ENCODE measurements at places on chromosomes 1 and 21.

DNA sequence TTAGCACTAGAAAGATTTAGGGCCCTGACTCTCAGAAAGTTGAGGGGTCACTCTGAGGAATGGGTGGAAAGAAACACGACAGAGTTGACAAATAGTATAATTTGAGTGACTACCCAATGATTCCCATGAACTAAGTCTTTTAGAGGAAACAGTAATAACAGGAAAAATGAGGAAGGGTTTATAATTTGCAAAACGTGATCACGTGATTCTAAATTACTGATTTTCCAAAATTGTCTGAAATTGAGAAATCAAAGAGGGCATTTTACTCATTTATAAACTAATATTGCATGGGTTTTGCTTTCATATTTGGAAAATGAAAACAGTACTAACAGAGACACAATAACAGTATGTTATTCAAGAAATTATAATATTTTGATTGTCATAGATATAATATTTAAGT lies 1335.7 kb downstream of the PLA2G4A start:
- DNase-seq: no peak

DNA sequence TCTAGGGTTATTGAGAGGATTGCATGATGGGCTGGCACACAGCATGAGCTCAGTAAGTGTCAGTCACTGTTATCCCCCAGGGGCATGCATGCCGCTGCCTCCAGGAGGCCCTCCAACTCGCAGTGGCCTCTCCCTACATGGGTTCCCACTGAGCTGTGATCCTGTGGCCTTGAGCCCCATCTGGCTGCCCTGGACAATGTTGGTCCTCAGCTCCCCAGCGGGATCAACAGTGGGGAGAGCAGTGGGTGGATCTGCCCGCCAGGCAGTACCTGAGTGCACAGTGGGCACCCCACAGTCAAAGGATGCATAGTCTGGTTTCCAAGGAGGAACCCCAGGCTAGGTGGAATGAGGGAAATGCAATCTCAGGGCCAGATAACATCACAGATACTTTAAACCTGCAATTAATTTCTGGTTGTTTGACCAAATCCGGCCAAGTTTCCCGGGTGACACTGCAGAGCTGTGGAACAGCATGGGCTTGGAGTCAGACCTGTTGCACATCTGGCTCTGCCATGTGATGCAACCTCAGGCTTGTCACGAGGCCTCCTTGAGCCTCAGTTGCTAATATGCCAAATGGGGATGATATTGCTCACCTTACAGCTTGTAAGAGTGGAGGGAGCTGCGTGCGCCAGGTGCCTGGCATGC lies 9.3 kb downstream of the PADI3 start:
- no peak for DNase-seq

DNA sequence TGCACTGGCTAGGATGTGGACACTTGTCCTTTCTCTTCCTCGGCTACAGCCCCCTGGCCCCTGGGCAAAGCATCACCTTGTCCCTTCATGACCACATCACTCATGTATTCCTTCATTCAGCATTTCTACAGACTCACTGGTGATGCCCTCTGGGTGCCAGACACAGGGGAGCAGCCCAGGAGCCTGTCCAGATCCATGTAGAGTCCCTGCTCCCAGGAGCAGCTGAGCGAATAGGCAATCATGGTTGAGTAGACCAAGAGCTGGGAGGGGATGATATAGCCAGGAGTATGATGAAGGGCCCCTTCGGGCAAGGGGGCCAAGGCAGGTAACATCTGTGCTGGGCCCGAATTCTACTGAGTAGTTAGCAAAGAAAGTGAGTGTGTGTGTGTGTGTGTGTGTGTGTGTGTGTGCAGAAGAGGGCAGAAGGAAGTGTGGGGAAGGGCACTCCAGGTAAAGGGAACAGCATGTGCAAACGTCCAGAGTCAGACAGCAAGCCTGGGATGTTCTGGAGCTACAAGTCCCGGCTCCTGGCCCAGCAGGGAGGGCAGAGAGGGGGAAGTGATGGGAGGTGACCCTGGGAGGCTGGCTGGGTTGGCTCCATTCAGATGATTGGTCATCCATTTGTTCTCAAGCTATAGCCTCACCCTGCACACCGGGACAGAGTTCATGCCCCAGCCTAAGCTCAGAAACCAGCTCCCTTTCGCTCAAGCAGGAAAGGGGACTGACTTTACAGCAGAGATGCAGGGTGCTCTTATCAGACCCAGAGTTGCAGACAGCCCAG lies 21.0 kb upstream of the PIK3CD start:
- DNase-seq: no peak

- DNase-seq: no peak
Measured at GRCh38 chr1:108886292-108886691, 9.5 kb downstream of the GPSM2 start.
